ENCODE measurements at places on chromosomes 7 and 10. TPM values are rescaled to one million over a fixed set of nuclear protein-coding genes. Genes with fewer than 3 reads are reported as not detected.

The ADAM8 gene
- 4.4 TPM for total RNA-seq

The SLC35G1 gene
- total RNA-seq, result 8.8 TPM

The SLC13A1 gene
- total RNA-seq, result not detected

The KCNMA1 gene
- total RNA-seq, result 76.7 TPM

The UNC5B gene
- 0.88 TPM for total RNA-seq

The GHITM gene
- 215 TPM for total RNA-seq

The SHH gene
- 1.2 TPM for total RNA-seq

The CPA4 gene
- total RNA-seq, result 5.2 TPM

The IFIT1B gene
- total RNA-seq, result not detected

The ZNF316 gene
- total RNA-seq, result 13.0 TPM

The FGFBP3 gene
- 2.7 TPM for total RNA-seq

The PRSS1 gene
- not detected for total RNA-seq

The SRRM3 gene
- total RNA-seq, result 10.0 TPM

Data from A549 treated with CORT108297 at 1 μM for 4 hours (cell line).